NCI-H1417 (cell line): ENCODE measurements at places on chromosomes 6 and 20.

GRCh38 chr6:135053406-135053805 lies 1.2 kb downstream of the HBS1L start:
- no peak for DNase-seq

GRCh38 chr6:36467625-36468024 lies 24.8 kb downstream of the KCTD20 start:
- DNase-seq = no peak

- no peak for DNase-seq
Observed at GRCh38 chr6:107355659-107356058, 103.7 kb downstream of the PDSS2 start.

DNA sequence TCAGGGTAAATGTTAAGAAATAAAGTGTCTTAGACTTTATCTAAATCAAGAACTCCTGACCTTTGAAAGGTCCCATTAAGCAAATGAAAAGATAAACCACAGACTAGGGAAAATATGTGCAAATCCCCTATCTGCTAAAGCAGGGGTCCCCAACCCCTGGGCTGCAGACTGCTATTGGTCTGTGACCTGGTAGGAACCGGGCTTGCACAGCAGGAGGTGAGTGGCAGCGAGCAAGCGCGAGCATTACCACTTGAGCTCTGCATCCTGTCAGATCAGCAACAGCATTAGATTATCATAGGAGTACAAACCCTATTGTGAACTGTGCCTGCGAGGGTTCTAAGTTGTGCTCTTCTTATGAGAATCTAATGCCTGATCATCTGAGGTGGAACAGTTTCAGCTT lies 42.4 kb downstream of the LCA5 start:
- no peak for DNase-seq

DNA sequence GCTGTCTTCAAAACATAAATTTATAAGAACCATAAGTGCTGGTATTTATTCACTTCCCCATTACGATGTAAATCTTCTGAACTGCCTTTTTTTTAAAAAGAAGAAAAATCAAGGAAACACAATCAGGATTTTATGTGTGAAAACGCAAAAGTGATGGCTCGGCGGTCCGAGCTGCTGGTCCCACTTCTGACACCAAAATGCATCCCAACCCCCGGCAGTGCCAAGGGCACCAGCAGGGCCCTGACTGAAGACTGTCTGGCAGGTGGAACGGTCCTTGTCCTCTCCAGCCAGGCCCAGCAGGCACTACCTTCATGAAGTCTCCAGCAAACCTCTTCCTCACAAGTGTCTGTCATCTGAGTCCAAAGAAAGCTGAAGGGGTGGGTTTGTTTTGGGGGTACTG lies 41.2 kb downstream of the TBC1D7 start:
- no peak for DNase-seq

GRCh38 chr20:24917797-24918578 lies 31.1 kb upstream of the CST7 start:
- DNase-seq = peak; percentile 36

DNA sequence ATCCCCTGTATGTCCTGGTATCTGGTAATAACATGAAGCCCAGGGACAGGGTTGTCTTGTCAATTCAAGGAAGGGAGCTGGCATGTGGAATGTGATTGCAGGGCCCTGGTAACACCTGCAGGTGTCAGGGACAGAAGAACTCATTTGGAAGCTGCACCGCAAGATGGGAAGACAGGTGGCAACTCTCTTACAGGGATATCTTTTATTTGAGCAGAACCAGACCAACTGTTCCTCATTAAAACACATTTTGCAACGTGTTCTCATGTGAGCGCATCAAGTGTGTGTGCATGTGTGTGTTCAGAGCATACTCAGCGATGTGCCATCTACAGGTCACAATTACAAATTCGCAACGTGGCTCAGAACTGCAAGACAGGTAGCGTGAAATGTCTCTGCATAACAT lies 370.9 kb upstream of the SOX4 start:
- no peak for DNase-seq
